ENCODE measurements at places on chromosomes 3 and 15. TPM values are rescaled to one million over a fixed set of nuclear protein-coding genes. Genes with fewer than 3 reads are reported as not detected.

DNA sequence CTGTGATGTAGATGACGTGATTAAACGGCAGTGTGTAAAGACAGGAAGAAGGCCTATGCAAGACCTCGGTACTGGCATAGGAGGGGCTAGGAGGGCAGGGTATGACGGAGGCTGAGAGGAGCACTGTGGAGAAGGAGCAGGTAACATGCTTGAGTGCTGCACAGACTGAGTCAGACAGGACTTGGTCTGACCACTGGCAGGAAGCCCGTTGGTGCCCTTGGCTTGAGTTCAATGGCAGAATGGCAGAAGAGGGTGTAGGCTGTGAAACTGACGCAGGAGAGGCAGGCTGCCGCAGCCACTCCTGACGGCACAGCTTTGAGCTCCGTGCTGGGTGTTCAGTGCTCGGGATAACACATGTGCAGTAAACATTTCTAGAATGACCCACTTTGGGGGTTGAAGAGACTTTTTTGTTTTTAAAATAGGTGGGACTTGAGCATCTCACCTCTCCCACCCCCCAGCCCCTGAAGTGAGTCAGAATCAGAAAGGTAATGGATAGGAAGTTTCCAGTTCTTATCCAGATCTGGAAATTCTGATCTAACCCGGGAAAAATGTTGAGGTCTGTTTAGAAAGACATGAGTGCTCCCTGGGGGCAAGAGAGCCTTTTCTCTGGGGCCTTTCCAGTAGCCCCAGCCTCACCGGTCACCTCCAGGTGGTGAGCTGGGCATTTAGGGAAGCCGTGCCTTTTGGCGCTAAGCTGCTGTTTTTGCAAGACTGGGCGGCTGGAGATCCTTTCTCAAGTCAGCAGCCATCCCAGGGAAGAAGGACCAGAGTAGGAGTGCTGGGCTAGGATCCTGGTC is 126.4 kb downstream of the RPLP1 start:
- no peak for DNase-seq

Gene MNS1
- total RNA-seq: 1.9 TPM

Gene ITIH1
- not detected for total RNA-seq

DNA sequence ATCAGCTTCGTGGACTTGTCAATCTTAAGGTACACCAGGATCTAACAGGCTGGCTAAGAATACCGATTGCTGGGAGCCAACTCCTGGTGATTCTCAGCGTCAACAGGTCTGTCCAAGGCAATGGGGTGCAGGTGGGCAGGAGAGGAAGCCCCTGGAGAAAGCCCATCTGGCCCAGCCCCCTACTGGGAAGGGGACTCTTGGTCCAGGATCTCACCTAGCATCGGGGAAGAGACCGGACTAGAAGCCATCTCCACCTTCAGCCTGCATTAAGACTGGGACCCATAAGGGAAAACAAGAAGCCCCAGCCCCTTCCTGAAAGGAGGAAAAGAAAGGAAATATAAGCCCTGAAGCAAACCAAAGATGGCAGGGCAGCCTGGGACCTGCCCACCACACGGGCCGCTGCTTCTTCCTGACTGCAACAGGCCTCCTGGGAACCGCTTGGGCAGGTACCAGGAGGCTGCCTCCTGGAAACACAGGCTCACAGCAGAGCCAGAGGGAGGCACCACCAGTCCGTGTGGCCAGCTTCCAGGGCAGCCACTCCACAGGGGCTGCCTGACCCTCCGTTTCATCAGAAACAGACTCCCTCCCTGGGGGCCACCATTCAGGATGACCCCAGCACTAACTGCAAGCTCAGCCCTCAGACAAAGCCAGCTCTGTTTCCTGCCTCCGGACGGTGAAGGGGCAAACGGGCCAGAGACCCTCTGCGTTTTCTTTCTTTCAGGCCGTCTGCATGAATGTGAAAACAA is 100.2 kb downstream of the LRIG1 start:
- no peak for DNase-seq

Gene IQCF5
- total RNA-seq: not detected

Measured in endothelial cell (in vitro differentiated cells).